ENCODE measurements at places on chromosomes 16 and 17. TPM values are rescaled to one million over a fixed set of nuclear protein-coding genes. Genes with fewer than 3 reads are reported as not detected.

Gene CNTNAP4
- total RNA-seq = 17.7 TPM

Gene FBXO39
- total RNA-seq = 0.56 TPM

Gene BLMH
- total RNA-seq = 1.0 TPM

Gene CKLF
- total RNA-seq = 37.7 TPM

DNA sequence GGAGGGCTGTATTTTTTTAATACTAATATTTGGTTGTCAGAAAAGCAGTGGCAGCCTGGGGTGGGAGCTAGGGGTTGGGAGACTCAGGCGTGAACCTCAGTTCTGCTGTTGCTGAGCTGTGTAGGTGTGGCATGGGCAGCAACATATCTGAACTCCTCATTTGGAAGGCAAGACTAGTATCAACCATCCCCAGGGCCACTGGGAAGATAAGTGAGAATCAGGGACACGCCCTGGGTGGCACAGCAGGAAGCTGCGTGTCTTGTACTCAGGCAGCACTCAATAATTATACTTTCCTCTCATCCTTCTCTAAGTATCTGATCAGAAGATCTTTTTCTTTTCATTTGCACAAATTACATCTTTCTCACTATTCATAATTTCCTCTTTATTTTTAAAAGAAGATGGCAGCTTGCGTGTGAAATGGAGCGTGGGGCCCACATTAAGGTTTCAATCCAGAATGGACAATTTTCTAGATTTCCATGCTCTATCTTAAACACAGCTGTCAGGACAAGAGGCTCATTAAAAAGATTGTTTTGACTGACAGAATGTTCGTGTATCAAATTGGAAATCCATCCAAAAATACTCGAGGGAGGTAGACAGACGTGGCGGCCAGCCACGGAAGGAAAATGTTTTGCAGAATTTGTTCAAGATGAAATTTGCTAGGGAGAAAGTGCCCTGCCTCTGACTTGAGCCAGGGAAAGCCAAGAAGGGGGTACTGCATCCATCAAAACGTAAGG lies 121.1 kb downstream of the CPPED1 start:
- no peak for DNase-seq

Gene KRT12
- not detected for total RNA-seq

DNA sequence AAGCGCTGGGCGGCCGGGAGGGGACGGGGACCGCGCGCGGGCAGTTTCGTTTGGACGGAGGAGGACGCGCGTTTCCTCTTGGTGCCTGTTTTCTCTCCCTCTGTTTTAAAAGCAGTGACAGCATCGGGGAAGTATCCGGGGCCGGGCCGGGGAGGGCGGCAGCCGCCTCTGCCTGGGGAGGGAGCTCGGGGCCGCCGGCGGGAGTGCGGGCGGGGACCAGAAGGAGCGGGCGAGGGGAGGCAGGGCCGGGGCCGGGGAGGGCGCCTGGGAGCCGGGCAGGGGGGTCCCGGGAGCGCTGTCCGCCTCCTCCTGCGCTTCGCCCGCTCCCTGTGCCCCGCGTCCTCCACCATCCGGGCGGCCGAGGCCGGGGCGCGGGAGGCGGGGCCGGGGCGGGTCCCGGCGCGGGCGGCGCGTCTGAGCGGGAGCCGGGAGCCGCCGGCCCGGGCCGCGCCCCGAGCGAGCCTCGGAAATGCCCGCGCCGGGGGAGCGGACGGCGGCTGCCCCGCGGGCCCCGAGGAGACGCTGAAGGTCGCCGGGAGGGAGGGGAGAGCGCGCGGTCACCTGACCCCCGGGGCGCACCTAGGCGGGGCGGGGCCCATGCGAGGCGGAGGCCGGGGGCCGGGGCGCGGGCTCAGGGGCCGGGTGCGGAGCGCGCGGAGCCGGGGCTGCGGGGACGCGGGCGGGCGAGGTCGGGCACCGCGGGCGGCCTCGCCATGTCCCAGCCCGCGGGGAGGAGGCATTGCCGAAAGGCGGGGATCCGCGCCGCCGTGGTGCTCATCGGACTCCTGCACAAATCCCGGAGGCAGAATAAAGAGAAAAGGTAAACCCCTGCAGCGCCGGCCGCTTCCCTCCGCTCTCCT lies 57.3 kb downstream of the RAP1GAP2 start:
- DNase-seq = peak; percentile 60

- DNase-seq = no peak
Observed at GRCh38 chr16:51757505-51757904, 606.4 kb upstream of the SALL1 start.

DNA sequence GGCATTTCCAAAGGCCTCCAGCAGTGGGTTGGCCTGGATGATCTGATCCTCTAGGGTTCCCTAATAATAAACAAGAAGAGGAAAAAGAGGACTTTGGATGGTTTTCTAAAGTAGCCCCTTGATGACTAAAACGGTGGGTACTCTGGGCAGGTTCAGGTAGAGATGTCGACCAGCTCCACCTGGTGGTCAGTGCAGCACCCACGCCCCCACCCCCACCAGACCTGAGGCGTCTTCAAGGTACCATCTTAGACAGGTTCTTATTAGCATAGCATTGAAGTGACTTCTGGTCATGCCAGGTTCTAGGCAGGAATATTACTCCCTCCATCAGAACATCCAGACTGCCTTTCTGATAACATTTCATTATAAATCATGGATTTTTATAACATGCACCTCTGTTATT lies 15.0 kb downstream of the MYH13 start:
- DNase-seq = no peak

DNA sequence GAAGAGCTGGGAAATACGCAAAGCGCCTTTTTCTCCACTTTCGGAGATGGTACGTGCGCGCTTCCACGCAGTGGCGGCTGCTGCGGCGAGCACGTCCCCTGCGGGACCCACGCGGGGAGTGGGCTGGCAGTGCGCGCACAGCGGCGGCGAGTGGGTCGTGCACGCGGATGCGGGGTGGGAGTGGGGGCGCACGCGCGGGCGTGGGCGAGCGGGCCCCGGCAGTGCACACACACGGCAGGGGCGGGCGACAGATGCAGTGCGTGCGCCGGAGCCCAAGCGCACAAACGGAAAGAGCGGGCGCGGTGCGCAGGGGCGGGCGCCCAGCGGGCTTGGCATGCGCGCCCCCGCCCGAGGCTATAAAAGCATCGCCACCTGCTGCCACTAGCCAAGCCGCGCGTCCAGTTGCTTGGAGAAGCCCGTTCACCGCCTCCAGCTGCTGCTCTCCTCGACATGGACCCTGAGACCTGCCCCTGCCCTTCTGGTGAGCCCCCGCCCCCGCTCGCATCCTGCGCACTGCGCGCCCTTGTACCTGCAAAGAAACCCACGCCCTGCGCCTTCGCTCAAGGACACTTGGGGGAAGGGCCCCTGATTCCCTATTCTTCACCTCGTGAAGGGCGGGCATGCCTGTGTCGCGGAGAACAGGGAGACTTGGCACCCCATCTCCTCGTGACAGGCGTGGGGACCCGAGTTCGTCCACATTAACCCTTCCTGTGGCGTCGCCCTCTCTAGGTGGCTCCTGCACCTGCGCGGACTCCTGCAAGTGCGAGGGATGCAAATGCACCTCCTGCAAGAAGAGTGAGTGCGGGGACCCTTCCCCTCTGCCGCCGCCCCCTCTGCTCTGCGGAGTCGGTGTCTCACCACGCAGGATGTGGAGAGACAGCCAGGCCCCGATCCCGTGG lies at the start of gene MT3:
Gene MT3, plus strand, starts transcription at position 388 of the 899 bp plus-strand sequence. Its CDS starts 63 bp downstream, at position 451.
- DNase-seq = no peak

Gene CETP
- not detected for total RNA-seq

Gene KRT32
- total RNA-seq = not detected

All from mammary epithelial cell (primary cell).